ENCODE measurements at places on chromosomes 13 and 19. TPM values are rescaled to one million over a fixed set of nuclear protein-coding genes. Genes with fewer than 3 reads are reported as not detected.

Gene BST2
- 24.9 TPM for polyA plus RNA-seq

Gene RNF225
- not detected for polyA plus RNA-seq

Gene SHISA7
- polyA plus RNA-seq, result 0.32 TPM

Gene FGF9
- polyA plus RNA-seq, result not detected

Gene GSK3A
- 19.2 TPM for polyA plus RNA-seq

Measured in GM23338 (cell line).